HuH-7.5 (cell line): ENCODE measurements at places on chromosomes 4 and X.

DNA sequence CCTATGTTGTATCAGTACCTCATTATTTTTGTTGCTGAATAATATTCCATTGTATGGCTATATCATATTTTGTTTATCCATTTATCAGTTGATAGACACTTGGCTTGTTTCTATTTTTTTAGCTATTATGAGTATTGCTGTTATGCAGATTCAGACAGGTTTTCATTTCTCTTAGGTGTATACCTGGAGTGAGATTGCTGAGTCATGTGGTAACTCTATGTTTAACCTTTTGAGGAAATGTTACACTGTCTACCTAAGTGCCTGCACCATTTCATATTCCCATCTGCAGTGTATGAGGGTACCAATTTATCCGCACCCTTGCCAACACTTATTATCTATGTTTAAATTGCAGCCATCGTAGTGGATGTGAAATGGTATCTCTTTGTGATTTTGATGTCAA is 43.0 kb upstream of the SH3RF1 start:
- DNase-seq: no peak

GRCh38 chr4:176350671-176351070 is 30.9 kb downstream of the SPCS3 start:
- DNase-seq: no peak

DNA sequence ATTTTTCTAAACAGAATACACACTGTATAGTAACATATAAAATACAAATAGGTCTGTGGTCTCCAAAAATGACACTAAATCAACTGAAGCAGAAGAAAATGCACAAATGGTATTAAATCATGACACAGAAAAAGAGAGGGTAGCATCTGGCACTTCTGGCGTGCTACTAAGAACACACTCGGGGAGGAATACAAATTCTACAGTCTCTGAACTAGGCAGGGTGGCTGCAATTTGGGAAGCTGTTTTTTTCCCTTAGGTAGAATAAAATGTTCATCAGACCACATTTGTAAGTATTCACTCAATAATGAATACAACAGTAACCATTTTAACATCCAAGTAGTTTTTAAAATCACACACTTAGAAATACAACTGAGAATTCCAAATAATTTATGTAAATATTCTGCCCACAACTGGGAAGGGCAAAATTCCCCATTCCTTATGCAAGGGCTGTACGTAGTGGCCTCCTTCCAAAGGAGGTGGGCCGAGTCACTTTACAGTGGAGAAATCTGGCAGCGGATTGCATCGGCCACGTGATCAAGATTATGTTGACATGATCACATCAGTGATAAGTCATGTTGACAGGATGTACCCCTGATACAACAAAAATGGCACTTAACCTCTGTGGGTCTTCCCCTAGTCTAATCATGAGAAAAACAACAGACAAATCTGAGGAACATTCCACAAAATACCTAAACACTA is 101.1 kb downstream of the TSPAN5 start:
- DNase-seq: no peak

- no peak for DNase-seq
Measured at GRCh38 chr4:144754562-144755410, 108.8 kb downstream of the HHIP start.
